ENCODE measurements at places on chromosomes 1 and 21.

GRCh38 chr1:240189386-240189989 is 97.8 kb downstream of the FMN2 start:
- DNase-seq = peak; percentile 73

DNA sequence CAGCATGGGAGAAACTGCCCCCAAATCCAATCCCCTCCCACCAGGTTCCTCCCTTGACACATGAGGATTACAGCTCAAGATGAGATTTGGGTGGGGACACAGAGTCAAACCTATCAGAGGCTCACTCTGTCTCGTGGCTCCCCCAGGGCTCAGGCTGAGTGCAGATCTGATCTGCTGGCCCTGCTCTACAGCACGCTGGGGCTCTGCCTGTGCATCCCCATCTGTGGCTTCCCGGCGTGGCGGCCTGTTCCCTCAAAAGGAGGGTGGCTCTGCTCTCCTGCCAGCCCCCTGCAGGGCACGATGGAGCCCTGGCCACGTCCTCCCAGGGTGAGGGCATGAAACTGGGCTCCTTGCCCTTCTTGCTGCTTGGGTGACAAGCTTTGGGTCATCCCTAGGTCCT is 19.8 kb upstream of the SMYD3 start:
- DNase-seq = no peak

DNA sequence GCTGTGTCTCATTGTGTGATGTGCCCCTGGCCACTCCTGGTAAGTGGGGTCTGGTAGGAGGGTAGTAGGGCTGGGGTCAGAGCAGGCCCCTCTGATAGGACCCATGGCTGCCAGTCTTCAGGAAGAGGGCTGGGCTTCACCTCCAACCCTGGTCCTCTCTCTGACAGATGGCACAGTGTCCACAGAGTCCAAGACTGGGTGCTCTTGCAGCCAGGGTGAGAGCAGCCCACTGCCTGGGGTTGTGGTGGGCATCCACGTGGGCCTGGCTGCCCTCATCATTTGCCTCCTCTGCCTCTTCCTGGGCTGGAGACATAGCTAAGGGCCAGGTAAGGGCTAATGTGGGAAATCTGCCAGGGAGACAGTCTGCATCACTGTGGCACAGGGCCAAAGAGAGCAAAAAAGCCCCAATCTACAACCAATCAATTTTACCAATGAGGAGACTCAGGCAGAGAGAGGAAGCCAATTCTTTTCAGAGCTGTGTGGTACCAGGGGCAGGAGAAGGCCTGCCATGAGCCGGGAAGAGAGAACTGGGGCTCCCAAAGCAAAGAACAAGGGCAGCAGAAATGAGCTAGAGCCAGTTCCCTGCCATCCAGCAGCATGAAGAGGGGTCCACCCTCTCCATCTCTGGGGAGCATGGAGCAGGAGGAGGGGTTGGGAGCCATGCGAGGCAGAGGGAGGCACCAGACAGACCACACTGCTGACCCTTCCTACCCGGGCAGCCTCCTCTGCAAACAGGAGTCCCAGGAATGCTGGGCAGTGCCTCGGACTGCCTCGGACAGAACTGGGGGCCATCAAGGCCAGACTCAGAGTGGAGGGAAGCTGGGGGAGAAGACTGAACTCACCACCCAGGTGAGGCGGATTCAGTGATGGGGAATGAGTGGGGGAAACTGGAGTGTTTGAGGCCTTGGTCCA is 26.8 kb downstream of the SLC27A3 start:
- DNase-seq = no peak

- no peak for DNase-seq
Observed at GRCh38 chr1:27074175-27074780, 61.6 kb upstream of the TENT5B start.

GRCh38 chr1:11935057-11935412 is 518 bp downstream of the PLOD1 start:
- no peak for DNase-seq

- DNase-seq = no peak
Observed at GRCh38 chr1:196409586-196409985, 198.7 kb downstream of the KCNT2 start.

GRCh38 chr1:31984419-31985347 is 29.0 kb upstream of the KHDRBS1 start:
- DNase-seq = peak; percentile 16

GRCh38 chr1:173297798-173298391 is 90.8 kb upstream of the TNFSF4 start:
- no peak for DNase-seq

DNA sequence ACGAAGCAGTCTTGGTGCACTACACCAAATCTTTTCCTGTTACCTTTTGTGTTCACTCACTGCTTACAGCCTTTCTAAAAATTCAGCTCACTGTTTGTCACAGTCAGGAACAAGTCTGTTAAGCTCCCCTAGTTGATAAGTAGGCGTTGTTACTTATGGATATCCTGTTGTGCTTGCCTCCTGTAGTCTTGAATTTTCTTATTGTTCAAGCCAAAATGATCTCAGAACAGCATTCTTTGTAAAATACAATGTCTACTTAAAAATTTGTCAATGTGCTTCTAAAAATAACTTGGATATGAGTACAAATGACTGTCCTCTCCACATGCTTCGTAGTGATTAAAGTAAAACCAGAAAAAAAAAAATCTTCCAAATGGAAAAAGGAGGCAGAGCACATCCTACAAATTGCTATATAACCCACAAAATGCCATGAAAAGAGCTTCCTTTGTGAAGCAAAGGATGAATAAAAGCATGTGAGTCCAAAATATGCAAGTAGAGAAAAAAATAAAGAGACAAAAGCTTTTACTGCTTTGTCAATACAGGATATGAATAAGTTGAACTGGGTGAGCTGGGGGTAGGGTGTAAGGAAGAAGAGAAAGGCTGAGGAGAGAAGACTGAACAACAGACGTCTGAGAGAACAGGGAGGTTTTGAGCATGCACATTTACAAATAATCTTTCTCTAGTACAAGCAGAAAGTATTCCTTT is 228.9 kb upstream of the ADGRL4 start:
- DNase-seq = no peak

DNA sequence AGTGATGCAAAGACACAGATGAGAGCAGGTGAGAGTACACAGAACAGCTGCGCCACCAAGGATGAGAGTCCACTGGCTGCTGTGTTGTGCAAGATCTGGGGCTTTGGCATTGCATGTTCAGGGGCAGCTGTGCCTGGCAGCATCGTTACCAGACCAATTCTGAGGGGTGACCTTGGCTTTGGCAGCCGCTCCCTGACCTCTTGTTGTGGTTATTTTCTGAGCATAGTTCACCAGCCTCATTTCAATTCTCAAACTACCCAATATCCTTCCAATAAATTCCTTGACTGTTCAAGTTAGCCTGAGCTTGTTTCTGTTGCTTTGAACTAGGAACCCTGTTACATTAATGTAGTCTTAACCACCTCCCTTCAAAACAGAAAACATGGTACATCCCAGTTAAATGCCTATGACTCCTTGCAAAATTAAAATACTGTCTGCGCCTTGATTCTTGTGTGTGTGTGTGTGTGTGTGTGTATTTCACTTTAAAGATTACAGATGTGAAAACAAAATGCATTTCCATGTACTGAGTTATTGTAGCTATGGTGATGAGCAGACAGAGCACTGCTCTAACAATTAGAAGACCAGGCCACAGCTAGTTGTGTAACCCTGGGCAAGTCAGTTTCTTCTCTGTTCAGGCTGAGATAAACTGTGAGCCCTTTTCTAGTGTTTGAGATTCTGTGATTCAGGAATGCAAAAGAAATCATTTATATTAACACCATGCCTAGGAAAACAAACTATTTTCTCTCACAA is 106.3 kb upstream of the GUCA2B start:
- DNase-seq = peak; percentile 56

- no peak for DNase-seq
Observed at GRCh38 chr1:201026234-201026633, 2.7 kb upstream of the KIF21B start.

DNA sequence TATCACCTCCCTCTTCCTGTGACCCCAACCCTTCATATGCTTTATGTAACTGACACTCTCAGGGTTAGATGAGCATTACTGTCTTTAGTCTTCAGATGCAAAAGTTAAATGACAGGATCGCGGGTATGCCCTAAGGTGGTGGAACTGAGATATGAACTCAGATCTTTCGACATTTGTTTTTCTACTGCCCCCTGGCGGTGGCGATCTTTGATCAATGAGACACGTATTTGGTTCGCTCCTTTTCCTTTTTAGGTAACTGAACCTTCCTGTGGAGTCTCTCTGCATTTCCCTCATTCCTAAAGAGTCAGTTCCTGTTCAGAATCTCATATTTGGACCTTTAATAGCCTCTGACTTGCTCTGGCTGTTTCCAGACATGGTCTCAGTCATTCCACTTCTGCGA is 47.8 kb upstream of the ZP4 start:
- DNase-seq = no peak

DNA sequence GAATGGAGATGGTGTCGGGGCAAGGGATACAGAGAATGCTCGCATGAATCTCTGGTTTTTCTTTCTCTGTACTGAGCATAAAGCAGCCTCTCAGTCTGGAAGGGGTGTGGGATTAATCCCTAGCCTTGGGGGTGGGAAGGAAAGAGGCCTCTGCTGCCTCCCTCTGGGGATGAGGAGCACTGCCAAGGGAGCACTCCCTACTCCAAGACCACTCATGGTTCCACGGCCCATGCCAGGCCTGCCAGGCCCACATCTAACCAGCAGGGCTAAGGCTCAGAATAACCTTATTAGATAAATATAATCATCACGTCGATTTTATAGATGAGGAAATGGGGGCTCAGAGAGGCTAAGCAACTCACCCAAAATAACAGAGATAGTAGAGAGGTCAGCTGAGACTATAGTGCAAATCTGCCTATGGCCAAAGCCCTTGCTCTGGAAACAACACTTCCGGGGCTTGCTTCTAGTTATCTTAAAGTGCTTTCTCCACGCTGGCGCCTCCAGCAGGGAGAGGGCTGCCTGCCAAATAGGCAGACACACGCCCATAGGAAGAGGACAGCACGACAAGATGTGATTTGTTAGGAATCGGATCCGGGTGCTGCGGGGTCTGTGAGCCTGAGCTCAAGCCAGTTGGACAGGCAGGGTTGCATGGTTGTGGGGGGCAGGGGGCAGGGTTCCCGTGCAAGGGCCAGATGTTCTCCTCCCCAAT is 522 bp downstream of the TEX35 start:
- DNase-seq = no peak

DNA sequence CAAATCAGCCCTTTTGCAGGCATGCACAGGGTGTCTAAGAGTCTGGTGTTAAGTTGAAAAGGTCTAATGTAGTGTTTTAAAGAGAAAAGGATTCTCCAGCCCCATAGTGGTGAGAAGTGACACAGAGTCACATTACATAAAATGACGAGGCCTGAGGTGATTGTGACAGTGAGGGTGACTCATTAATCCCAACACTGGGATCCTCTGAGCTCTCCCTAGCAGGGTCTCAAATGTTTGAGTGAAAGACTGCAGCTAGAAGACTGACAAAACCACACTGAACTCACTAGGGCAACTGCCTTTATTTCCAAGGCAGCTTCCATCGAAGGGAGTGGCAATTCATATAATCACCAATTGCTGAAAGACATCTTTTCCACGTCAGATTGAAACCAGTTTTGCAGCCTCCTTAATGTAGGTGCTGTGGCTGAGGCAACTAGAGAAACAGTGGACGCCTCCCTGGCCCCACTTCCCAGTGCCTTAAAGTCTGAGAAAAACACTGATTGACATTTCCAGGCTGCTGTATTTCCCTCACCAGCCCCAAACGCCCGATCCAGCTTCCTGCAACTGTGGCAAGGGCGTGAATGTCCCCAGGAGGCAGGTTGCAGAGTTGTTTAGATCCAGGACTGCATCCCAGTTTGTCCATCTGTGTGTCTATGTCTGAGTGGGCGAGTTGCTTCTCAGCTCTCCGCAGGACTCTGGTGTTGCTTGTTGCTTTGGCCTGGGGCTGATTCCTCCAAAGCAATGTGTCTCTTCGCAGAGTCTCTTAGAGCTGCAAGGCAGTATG is 81.4 kb downstream of the RUNX1 start:
- DNase-seq = no peak

- DNase-seq = no peak
Observed at GRCh38 chr1:3654549-3655281, 2.4 kb downstream of the TP73 start.

GRCh38 chr1:178311164-178311563 is 185.6 kb downstream of the CLEC20A start:
- DNase-seq = no peak

GRCh38 chr1:182643699-182644098 is 39.5 kb upstream of the RGS16 start:
- no peak for DNase-seq

DNA sequence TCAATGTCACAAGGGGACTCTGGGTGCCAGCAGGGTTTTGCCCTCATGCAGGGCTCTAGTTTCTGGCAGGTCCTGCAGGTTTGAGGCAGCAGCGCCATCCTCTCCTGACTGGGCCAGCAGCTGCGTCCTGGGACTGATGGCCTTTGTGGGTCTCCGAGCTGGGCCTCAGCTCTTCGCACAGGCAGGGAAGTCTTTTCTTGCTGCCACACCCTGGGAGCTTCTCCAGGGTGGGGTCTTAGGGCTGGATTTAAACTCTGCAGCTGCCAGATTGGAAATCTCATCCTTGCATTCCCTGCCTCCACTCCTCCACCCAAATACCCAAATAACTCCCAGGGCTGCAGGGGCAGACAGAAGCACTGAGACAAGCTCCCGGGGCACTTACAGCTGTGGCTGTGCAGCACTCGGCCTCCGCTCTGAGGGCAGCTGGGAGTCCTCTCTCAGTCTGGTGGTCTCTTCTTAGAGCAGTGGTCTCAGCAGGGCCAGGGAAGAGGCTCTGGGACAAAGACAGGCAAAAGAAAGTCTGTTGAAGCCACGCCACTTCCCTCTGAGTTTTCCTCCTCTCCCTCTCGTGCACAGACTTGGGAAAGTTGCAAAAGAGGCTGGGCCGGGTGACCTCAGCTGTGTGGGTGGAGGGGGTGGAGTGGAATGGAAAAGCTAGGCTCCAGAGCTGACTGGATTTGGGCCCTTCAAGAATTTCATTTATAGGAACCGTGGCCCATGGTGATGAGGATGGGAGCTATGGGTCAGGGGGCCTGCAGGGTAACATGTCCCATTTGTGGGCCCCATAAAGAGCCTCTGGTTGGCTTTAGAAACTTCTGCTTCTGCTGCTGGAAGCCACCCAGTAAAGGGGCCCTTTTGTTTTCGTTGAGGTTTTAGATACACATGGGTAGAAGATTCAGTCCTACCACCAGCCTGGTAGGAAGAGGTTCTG is at the start of gene RAB7B:
TSS of gene RAB7B (minus strand) at position 525 of the 931 bp plus-strand sequence. CDS start 9,260 bp downstream, outside the sequence.
- DNase-seq = peak; percentile 43

DNA sequence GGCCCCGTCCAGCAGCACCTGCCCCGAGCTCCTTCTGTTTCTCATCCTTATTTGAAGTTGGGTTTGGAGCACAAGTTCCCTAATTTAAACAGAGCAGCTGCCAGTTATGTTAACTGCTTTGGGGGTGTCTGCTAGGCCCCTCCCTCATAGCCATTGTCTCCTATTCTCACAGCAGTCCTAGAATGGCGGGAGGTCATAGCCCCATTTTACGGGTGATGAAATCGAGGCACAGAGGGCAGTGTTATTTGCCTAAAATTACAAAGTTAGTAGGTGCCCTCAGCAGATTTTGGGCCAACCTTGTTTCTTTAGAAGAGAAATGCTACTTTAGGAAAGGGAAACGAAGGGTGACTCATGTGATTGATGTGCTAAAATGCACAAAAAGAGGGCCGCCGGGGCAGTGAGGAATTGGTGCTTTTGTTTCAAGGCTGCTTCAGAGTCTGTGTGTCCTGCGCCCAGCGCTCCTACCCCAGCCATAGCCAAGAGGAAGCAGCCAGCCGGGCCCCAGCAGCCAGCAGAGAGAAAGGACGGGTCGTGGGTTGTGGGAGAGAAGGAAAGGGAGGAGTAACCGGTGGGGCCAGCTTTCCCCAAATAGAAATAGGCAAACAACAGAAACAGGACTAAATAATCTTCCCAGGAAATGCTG is 13.0 kb downstream of the VANGL1 start:
- no peak for DNase-seq
